ENCODE measurements at places on chromosomes 16 and 17. TPM values are rescaled to one million over a fixed set of nuclear protein-coding genes. Genes with fewer than 3 reads are reported as not detected.
A peak's percentile ranks its signal among the peaks of the same experiment; 100 is the strongest.

Gene IGF2BP1
- total RNA-seq = 326 TPM

Gene CLEC3A
- total RNA-seq = not detected

Gene OR3A3
- total RNA-seq = not detected

Gene C1QBP
- total RNA-seq = 108 TPM

Gene CLEC10A
- not detected for total RNA-seq

Gene CASKIN2
- 50.6 TPM for total RNA-seq

Gene NF1
- 82.5 TPM for total RNA-seq

Gene GUCY2D
- total RNA-seq = not detected

Gene SLC13A2
- total RNA-seq = 0.29 TPM

Gene MPP3
- total RNA-seq = 12.6 TPM

Gene ABCA9
- total RNA-seq = 0.14 TPM

Gene IRX5
- total RNA-seq = 1.2 TPM

GRCh38 chr16:84098939-84099338 lies 17.8 kb downstream of the MBTPS1 start:
- no peak for DNase-seq

GRCh38 chr16:9755081-9755480 lies 427.1 kb downstream of the GRIN2A start:
- no peak for DNase-seq

DNA sequence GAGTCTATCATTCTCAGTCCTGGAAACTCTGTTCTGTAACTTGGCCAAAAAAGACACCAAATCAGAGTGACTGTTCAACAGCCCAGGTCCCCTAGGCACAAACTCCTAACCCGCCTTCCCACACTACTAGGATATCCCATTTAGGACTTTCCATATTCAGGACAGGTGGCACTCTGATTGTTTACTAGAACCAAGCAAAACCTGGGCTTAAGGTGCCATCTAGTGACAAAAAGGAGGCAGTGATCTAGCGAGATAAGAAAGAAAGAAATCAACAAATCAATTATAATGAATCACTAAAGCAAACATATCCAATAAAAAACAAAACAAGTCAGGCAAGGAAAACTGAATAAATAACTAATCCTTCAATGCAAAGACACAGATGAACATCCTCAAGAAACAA lies 203.9 kb downstream of the CEP112 start:
- DNase-seq = no peak

- no peak for DNase-seq
Observed at GRCh38 chr16:57962046-57962445, 8.9 kb downstream of the CNGB1 start.

GRCh38 chr16:48247311-48247710 lies at the start of gene ABCC11:
ABCC11 (minus strand) TSS chr16:48247539; CDS start chr16:48231921, 15,618 bp downstream.
- no peak for DNase-seq

GRCh38 chr16:78605548-78606101 lies 506.2 kb downstream of the WWOX start:
- DNase-seq = no peak

DNA sequence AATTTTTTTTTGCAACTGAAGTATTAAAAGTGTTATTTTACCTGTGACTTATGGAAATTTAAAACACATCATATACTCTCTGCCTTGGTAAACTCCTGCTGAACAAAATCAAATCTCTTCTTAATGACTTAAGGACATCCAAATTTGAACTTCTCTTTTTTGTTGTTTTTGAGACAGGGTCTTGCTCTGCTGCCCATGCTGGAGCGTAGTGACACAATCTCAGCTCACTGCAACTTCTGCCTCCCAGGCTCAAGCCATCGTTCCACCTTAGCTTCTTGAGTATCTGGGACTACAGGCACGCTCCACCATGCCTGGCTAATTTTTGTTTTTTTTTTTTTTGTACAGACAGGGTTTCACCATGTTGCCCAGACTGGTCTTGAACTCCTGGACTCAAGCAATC lies 56.1 kb downstream of the SKAP1 start:
- DNase-seq = no peak

DNA sequence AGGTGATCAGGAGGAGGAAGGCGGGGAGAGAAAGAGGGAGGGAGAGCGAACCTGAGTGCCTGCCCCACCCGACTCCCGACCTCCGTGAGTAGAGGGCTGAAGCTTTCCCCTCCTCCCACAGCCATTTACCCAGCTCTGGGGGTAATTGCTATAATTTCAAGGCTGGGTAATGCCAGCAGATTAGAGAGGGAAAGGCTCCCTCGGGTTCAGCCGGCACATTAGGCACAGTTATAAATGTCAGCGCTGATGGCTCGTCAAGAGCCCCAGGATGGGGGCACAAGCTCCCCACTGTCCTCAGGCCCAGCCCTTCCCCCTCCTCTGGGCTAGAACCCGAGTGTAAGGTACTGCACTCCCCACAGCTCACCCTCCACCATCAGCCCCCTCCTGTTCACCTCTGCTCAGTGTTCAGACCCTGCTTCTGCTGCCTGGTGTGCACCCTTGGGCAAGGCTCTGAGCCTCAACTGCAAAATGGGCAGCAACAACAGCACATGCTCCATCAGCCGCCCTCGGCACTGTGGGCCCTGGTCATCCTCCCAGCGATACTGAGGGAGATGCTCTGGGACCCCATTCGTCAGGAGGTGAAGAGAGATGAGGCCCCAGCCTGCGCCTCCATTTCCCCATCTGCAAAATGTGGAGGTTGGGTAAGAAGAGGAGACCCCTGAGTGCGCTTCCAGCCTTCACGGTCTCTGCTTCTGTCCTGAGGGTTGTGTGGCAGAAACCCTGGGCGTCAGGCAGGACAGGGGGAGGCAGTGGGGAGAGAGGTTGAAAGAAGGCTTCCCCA lies 77.2 kb downstream of the NT5M start:
- DNase-seq = no peak

GRCh38 chr16:23994615-23995014 lies 158.8 kb downstream of the PRKCB start:
- DNase-seq = no peak

DNA sequence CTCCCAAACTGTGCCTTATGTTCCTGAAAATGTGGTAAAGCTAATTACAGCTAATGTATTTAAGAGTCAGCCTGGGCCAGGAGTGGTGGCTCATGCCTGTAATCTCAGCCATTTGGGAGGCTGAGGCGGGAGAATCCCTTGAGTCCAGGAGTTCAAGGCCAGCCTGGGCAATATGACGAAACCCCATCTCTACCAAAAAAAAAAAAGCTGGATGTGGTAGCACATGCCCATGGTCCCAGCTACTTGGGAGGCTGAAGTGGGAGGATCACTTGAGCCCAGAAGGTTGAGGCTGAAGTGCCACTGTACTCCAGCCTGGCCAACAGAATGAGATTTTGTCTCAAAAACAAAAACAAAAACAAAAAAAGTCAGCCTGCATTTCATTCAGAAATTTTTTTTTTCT lies 33.2 kb upstream of the C17orf78 start:
- no peak for DNase-seq

DNA sequence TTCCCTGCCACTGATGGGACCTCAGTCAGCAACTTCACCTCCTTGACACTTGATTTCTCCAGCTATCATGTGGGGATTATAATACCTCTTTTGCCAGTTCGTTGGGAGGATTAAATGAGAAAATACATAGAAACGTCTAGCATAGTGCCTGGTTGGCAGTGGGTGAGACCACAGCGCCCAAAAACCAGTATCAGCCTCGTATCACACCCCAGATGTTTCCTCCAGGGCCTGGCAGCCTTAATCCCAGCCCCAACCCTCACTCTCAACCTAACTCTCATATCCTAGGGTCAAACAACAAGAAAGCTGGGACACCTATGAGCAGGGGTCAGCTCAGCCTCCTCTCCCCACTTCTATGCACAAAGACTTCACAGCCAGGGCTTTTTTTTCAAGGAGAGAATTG lies 14.0 kb upstream of the C16orf78 start:
- no peak for DNase-seq

DNA sequence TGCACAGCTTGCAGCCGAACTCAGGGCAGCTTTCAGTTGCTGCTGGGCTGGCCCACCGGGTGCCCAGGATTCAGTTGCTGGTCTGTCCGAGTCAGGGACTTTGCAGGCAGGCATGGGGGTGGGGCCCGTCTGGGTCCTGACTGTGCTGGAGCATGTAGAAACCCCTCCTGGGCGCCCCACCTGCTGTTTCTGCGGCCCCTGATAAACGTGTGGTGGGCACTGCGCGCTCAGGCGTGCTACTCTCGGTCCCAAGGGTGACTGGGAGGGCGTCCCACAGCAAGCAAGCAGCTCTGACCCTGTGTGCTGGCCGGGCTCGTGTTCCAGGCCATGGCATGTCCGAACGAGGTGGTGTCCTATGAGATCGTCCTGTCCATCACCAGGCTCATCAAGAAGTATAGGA lies 12.6 kb downstream of the TSC2 start:
- no peak for DNase-seq

- no peak for DNase-seq
Observed at GRCh38 chr17:76204277-76204676, 36.0 kb downstream of the RNF157 start.

GRCh38 chr16:55914383-55914782 lies 39.2 kb upstream of the CES5A start:
- DNase-seq = no peak

- DNase-seq = peak; percentile 76
Observed at GRCh38 chr17:17681187-17681743, at the start of gene RAI1. RAI1 (plus strand) TSS chr17:17681458; CDS start chr17:17792949, 111,491 bp downstream.

- DNase-seq = no peak
Observed at GRCh38 chr16:54070789-54071343, 215.7 kb downstream of the IRX3 start.

DNA sequence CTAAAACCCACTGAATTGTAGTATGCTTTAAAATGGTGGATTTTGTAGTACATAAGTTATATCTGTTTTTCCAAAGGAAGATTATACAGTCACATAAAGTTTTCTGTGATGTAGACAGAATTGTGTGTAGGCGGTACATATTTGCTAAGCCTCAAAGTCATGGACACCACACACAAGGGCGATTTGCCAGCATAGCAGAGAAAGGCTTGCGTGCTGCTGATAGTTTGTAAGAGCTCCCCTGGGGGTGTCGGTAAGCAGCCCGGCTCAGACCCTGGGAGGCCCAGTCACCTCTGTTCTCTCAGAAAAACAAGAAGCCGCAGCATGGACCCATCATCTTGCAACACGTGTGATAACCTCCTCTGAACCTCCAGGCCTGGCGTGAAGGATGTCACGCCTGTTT lies 38.3 kb upstream of the AKTIP start:
- no peak for DNase-seq

GRCh38 chr16:87644186-87644585 lies 41.9 kb downstream of the JPH3 start:
- no peak for DNase-seq

DNA sequence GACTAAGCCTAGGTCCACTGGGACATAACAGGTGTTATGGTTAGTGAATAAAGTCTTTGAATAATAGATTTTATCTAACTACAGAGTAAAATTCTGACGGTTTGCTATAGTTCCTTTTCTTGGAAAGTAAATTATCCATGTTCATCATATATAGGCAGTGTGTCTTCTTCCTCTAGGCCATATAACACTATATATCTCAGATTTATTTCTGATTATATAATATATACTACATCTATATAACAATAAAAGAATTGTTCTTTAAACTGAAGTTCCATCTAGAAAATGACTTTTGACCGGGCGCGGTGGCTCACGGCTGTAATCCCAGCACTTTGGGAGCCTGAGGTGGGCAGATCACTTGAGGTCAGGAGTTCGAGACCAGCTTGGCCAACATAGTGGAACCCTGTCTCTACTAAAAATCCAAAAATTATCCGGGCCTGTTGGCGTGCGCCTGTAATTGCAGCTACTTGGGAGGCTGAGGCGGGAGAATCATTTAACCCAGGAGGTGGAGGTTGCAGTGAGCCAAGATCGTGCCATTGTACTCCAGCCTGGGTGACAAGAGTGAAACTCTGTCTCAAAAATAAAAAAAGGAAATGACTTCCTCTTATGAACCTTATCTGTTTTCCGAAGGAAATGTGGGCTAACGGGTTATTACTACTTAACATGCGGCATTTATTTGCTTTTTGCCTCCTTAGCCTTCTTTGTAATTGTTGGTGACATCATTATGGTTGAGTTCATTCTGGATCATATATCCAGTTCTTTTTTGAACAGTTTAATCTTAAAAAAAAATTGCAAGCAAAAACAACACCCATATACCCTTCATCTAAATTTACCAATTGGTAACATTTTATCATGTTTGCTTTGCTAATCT lies 29.2 kb downstream of the NOL11 start:
- DNase-seq = no peak

- no peak for DNase-seq
Observed at GRCh38 chr17:82859431-82860403, 19.9 kb upstream of the ZNF750 start.

- DNase-seq = peak; percentile 69
Observed at GRCh38 chr17:31842195-31843069, 16.6 kb downstream of the COPRS start.

GRCh38 chr17:31388770-31389656 lies 2.5 kb upstream of the RAB11FIP4 start:
- no peak for DNase-seq

- DNase-seq = no peak
Observed at GRCh38 chr17:49107211-49107557, 25.4 kb upstream of the B4GALNT2 start.

DNA sequence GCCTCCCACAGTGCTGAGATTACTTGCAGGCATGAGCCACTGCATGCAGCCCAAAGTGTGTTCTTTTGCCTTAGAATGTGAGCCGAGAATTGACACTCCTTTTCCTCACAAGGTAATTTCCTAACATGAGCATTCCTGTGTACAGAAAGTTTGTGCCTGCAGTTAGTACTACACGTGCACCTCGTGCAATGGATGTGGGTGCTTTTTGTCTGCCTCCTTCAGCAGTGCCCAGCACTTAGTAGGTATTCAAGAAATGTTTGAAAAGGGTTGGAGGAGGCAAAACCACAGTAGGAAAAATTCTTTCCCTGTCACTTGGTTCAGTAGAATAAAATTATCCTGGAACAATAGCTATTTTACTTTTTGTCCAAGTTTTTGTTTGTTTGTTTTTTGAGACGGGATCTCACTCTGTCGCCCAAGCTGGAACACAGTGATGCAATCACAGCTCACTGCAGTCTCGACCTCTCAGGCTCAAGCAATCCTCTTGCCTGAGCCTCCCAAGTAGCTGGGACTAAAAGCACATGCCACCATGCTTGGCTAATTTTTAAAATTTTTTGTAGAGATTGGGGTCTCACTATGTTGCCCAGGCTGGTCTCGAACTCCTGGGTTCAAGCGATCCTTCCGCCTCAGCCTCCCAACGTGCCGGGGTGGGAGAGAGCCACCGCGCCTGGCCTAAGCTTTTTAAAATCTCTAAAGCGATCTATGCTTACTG lies 2.4 kb downstream of the NDE1 start:
- DNase-seq = no peak

- no peak for DNase-seq
Observed at GRCh38 chr17:35931794-35932425, 1.3 kb upstream of the RDM1 start.

- DNase-seq = no peak
Observed at GRCh38 chr17:82740906-82741759, 5.7 kb downstream of the FN3K start.

DNA sequence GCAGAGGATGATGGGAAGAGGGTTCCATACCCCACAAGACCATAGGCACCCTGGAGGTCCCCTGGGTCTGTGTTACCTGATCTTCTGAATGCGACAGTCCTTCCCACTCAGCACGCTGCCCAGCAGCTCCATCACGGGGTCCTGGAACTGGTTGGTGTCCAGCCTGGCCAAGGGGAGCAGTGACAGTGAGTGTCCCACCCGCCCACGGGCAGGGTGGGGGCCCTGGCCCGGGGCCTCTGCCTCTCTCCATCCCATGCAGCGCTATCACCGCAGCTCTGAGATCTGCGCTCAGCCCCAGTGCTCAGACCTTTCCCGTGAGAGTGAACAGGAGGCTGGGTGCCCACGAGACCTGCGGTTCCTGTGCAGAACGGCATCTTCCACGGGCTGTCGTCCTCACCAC lies 15.6 kb downstream of the NLRC3 start:
- no peak for DNase-seq

- no peak for DNase-seq
Observed at GRCh38 chr16:15653227-15653626, 3.2 kb downstream of the NDE1 start.
